ENCODE measurements at places on chromosomes 12 and 14.
A peak's percentile ranks its signal among the peaks of the same experiment; 100 is the strongest.

- no peak for DNase-seq
Measured at GRCh38 chr12:116474899-116475298, 84.3 kb upstream of the MAP1LC3B2 start.

- no peak for DNase-seq
Measured at GRCh38 chr14:71720978-71721624, 211.1 kb upstream of the RGS6 start.

DNA sequence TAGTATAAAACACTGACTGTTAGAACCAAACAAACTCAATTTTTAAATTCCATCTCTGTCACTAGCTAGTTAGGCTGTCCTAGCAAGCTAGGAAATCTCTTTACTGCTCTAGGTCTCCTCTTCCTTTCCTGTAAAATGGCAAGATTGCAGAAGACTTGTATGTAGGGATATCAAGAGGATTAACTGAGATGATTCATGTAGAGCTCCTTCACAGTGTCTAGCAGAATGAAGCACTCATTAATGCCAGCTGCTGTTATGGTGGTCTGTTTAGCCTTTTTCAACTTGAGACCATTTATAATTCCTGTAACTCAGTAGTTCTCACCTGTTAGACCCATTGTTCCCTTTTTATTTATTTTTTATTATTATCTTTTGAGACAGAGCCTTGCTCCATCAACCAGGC is 67.8 kb upstream of the KCNH3 start:
- DNase-seq: no peak

- DNase-seq: no peak
Measured at GRCh38 chr12:18258929-18259328, 2.4 kb upstream of the PIK3C2G start.

GRCh38 chr12:83666690-83667089 is 980.0 kb downstream of the TMTC2 start:
- no peak for DNase-seq

GRCh38 chr14:33393895-33394368 is 455.3 kb downstream of the NPAS3 start:
- DNase-seq: no peak

- no peak for DNase-seq
Measured at GRCh38 chr14:24243336-24243836, 963 bp upstream of the TINF2 start.

DNA sequence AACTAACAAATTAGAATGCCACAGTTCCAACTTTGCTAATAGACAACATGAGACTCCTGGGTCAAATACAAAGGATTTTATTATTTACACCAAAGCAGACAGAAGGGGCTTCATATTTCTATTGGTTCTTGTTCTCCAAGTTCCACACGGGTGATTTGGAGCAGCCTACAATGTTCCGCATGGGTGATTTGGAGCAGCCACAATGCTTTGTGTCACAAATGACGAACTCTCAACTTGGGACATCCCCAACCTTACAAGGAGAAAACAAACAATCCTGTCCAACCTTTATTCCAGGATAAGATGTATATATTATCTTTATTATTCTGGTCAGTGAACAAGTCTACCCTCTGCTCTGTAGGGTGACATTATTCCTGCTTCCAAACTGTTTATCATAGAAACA is 694.3 kb upstream of the MGAT4C start:
- no peak for DNase-seq

GRCh38 chr12:22287776-22288621 is 46.5 kb downstream of the ST8SIA1 start:
- DNase-seq: no peak

GRCh38 chr12:2944401-2945047 is 14.7 kb upstream of the TEAD4 start:
- no peak for DNase-seq

- no peak for DNase-seq
Measured at GRCh38 chr12:24073170-24073810, 123.8 kb upstream of the SOX5 start.

- DNase-seq: no peak
Measured at GRCh38 chr12:120801146-120801545, 75.5 kb downstream of the ACADS start.

DNA sequence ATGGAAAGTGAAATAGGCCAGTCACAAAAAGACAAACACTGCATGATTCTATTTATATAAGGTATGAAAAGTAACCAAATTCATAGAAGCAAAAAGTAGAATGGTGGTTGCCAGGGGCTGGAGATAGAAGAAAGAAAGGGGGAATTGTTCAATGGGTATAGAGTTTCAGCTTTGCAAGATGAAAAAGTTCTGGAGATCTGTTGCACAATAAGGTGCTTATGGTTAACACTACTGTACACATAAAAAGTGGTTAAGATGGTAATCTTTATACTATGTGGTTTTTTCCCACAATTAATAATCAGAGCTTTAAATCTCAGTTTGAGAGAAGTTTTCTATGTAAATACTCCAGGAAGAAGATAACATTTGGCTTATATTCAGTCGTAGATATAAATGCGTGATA is 73.4 kb downstream of the SLC38A4 start:
- no peak for DNase-seq

- DNase-seq: no peak
Measured at GRCh38 chr12:96513166-96513565, 23.8 kb downstream of the CFAP54 start.

DNA sequence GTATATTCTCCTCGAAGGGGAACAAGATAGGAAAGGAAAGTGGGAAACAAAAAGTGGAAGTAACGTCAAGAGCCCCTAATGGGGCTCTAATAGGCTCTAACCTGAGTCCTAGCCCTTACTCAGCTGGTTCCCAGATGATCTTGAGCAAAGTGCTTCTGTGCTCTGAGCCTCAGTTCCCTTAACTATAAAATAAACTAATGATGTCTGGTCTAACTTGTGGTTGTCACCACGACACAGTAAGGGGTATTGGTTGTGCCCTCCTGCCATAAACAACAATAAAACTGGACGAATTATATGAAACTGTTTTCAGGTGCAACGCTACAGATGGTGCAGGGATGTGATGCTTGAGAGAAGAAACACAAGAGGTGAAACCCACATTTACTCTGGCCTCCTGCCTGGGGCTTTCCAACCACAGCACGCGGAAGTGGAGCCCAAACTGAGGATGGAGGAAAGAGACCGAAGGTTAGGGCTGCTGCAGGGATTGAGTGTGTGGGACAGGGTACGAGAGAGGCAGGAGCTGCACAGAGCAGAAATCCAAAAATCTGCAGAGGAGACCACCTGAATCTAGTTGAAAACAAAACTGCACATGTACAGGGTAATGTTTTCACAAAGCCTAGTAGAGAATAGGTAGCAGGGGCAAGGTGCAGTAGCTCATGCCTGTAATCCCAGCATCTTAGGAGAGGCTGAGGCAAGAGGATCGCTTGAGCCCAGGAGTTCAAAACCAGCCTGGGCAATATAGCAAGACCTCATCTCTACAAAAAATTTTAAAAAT is 45.6 kb upstream of the BCL2L14 start:
- DNase-seq: no peak

DNA sequence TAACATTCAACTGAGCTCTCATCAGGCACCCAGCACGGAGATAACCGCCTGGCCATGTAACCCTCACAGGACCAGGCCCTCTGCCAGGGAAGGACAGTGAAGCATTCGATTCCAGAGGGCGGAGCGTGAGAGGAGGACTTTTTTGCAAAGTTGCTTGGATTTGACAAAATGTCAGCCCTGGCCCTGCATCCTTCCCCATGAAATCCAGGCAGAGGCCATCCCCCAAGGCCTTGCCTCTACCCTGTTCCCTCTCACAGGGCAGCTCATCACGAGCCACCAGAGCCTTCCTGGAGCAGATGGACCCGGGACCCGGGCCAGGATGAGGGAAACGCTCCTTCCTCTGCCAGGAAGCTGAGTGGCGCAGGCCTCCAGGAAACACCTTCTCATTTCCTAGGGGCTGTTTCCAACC is 17.0 kb downstream of the CAMKK2 start:
- no peak for DNase-seq

DNA sequence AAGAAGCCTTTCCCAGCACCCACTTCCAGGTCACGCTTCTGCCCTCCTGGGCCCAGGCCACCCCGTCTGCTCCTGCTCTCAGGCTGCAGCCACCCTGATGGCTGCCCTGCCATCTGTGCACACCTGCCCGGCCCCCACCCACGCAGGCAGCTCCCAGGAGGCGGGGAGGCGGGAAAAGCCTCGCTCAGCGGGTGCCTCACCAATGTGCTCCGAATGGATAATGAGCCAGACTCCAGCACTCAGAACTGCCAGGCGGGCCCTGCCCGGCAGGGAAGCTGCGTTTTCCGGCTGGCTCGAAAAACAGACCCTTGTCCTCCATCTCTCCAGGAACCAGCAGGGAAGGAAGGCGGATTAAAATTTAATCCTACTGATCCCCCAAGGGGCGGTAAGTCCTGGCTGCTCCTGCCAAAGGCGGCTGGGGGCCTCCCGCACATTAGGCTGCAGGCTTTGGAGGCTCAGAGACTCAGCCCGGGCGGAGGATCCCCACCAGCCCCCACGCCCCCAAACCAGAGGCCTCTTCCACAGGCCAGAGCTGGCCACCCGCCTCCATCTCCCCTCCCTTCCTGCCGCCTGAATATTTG is 104.0 kb downstream of the NCOR2 start:
- no peak for DNase-seq

- DNase-seq: no peak
Measured at GRCh38 chr12:131137836-131138637, 184.3 kb downstream of the ADGRD1 start.

DNA sequence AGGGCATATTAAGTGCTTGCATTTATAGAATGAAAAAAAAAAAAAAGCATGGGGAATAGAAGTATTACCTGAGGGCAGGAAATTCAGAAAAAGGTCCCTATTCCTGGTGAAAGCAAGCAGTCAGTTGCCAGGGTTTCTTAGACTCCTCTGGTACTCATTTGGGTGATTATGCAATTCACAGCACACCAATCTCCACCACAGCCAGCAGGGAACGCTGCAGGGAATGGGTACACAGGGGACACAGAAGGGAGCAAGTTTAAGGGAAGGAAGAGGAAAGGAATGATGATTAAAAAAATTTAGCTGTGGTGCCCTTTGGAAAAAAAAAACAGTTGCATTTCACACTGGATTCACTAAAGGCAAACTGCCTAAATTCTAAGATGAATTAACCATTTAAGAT is 14.2 kb downstream of the BLTP3B start:
- no peak for DNase-seq

DNA sequence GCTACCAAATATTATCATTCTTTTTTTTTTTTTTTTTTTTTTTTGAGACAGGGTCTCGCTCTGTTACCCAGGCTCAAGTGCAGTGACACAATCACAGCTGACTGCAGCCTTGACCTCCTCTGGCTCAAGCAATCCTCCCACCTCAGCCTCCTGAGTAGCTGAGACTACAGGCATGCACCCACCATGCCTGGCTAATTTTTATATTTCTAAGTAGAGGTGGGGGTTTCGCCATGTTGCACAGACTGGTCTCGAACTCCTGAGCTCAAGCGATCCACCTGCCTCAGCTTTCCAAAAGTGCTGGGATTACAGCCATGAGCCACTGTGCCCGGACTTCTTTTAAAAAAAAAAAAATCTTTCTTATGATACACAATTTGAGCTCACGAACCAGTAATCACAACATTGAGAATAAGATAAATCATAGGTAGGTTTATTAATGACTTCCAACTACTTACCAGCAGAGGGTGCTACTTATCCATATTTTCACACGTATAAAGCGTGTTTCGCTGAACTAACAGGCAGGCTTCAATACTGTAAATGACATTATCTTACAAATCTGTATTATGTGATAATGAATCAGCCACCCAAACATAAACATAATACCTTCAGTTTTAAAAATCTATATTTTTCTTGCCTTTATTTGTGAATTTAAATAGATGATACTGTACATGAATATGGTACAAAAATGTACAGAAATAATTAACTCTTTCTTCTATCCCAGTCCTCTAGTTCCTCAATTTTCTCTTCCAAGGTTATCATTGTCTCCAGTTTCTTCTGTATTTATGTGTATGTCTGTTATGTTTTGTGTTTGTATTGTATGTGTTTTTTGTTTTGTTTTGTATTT is 42.5 kb upstream of the BCAT1 start:
- DNase-seq: peak; percentile 26

DNA sequence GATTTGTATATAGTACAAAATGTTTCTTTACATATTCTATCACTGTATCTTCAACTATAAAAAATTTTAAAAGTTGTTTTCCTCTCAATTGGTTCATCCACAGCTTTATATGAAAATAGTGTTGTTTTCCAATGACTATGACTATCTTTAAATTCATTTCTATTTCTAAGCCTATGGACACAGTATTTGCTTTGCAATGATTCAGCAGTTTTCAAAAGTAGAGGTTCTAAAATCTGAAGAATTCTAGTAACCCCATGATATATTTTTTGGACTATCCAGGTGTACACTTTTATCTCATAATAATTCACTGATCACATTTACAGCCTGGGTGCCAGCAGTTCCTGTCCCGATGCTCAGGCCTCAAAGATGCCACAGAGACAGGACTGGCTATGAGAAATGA is 118.4 kb upstream of the PTPRR start:
- DNase-seq: no peak

GRCh38 chr12:104285740-104286515 is 17.6 kb upstream of the EID3 start:
- no peak for DNase-seq

GRCh38 chr12:93025145-93026103 is 96.3 kb upstream of the EEA1 start:
- DNase-seq: no peak

DNA sequence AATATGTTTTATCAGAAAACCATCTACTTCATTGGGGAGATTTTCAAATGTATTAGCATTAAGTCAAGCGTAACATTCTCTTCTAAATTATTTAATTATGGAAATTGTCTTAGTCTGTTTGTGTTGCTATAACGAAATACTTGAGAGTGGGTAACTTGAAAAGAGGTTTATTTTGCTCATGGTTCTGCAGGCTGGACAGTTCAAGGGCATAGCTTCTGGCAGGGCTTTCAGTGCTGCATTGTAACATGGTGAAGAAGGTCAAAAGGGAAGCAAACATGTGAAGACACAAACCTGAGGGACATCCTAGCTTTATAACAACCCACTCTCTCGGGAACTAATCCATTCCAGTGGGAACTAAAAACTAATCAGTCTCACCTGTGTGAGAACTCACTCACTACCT is 84.3 kb upstream of the TMPO start:
- no peak for DNase-seq

GRCh38 chr12:51216642-51217041 is 1.2 kb downstream of the POU6F1 start:
- no peak for DNase-seq

DNA sequence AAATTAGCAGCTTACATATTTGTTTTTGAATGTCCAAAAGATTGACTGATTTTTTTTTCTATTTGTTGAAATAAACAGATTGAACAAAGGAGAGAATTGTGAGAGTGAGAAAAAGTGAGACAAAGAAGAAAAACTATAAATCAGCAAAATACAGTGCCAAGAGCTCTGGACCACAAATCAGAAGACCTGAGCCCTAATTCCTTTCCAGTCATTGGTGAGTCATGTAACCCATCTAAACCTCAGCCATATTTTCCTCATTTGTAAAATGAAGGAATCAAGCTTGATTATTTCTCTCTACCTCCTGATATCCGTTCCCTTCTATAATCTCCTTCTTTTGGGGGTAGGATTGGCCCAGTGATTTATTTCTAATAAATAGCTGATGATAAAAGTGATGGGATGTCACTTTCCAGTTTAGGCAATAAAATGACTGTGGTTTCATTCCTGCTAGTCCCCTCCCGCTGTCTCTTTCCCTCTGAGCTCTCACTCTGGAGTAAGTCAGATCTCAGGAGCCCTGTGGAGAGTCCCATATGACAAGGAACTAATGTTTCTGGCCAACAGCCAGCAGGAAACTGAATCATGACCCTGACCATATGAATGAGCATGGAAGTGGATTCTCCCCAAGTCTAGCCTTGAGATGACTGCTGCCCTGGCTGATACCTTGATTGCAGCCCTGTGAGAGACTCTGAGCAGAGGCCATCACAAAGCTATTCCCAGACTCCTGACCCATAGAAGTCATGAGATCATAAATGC is 218.9 kb downstream of the ACSS3 start:
- no peak for DNase-seq
